Activated naive CD4-positive, alpha-beta T cell treated with Interleukin-2 at 50 U/mL for 16 hours (primary cell): ENCODE measurements at places on chromosomes 6 and 20.

GRCh38 chr6:2020909-2021308, 224.5 kb downstream of the GMDS start:
- DNase-seq = no peak

DNA sequence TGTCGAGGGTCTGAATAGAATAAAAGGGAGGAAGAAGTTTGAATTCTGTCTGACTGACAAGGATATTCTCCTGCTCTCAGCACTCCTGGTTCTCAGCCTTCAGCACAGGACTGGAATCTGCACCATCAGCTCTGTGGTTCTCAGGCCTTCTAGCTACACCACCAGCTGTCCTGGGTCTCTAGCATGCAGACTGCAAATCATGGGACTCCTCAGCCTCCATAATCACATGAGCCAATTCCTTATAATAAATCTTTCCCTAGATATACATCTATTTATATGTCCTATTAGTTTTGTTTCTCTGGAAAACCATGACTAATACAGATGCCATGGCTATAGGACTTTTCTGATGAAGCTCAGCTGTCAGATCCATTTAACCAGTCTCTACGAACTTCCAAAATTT, 132.8 kb upstream of the ECI2 start:
- DNase-seq = no peak

DNA sequence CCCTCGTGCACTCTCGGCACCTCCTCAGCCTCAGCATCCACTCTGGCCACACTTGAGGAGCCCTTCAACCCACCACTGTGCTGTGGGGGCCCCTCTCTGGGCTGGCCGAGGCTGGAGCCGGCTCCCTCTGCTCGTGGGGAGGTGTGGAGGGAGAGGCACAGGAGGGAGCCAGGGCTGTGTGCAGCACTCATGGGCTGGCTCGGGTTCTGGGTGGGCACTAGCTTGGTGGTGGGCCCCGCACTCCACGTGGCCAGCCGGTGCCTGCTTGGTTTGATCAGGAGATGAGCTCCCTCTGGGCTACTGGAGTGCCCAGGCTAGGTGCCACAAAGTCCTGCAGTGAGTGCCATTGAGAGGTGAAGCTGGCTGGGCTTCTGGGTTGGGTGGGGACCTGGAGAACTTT, 949.4 kb upstream of the GJE1 start:
- no peak for DNase-seq

GRCh38 chr6:26295691-26296555, 69.1 kb upstream of the BTN3A2 start:
- DNase-seq = no peak

DNA sequence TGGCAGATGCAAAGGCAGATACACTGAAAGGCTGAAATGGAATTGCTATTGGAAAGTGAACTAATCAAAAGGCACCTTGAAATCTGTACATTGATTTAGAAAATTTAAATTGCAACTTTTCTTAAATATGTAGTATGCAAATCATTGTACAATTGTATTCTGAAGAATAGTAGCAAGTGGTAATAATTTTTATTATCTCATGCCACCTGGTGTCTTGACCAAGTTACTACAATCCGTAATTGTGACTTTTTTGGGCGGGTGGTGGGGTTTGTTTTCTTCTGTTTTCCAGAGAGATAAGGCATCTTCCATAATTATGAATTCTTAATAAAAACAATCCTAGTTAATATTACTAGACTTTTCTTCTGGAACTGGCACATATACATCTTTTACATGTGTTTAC, 12.5 kb upstream of the BCKDHB start:
- peak; percentile 3 for DNase-seq

GRCh38 chr20:63529180-63529860, 7.9 kb downstream of the PTK6 start:
- DNase-seq = no peak

DNA sequence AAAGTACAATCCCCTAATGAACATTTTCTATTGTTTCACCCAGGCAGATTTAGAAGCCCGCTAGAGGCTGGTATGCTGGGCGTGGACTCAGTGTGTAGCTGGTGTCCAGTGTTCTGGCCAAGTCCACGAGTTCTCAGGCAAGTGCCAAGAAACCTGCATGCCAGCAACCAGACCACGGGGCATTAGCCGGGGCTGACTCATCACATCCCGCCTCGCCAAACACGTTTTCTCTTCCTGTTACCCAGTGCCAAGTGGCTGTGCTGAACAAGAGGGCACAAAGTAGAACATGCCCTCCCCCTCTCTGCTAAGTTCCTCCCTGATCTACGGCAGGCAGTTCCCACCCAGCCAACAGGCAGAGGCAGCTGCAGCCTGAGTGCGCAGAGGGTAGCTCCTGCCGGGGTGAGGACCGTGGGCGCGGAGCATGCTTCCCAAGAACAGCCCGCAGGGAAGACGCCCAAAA, 29.6 kb downstream of the RAMACL start:
- no peak for DNase-seq

DNA sequence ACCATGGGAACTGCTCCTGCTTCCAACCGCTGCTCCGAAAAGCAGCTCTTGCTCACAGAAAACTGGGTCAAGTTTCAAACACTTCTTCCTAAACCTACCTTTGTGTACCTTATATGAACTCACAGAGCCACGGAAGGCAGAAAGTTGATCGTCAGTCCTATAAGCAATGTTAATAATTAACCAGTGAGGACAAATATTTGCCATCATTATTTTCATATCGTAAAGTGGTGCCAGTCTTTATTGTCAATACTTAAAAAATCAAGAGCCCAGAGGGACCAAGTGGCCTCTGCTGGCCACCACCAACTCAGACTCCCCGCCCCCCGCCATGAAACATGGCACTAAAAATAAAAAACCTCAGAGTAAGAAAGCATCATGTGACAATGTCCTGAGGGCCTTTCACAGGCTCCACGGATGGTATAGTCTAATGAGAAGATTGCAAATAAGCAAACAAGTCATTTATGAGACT, 9.1 kb upstream of the PBOV1 start:
- no peak for DNase-seq

GRCh38 chr6:42507901-42508300, 55.9 kb upstream of the UBR2 start:
- no peak for DNase-seq

DNA sequence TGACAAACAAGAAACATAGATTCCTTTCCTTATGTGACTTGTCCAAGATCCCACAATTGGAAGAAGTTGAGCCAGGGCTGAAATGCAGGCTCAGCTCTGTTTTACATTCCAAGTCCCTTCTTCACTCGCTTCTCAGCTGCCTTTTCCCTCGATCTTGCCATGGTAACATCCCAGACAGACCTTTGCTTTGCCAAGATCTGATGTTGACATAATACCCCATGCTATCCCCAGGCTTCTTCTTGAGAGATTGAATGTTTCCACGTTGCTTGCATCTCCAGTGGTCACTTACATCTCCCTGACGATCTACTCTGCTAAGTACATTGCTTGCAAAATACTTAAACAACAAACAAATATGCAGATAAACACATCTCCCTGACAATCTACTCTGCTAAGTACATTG, 63.5 kb downstream of the TBXT start:
- no peak for DNase-seq

DNA sequence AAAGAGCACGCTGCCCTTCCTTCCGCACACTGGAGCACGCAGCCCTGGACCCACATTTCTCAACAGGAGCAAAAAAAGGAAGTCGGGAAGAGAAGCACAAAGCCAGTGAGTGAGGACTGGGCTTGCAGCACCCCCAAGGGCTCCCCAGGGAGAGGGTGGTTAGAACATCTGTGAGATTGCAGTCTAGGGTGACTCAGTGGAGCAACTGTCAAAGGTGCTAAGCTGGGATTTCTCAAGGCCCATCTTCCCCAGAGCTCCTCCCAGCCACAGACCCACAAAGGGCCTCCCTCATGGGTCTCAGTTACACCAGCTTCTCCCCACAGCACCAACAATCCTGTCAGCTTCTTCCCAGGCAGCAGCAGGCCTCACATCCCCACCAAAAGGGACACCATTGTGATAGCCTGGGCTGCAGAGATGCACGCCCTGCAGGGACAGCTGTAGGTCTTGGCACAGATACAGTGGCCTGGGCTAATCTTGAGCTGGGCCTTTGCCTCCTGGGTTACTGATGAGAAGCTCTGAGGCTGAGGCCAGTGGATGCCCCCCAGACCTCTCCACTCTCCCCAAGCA, 39.6 kb upstream of the CD93 start:
- DNase-seq = no peak

- no peak for DNase-seq
Measured at GRCh38 chr6:131917318-131917717, 33.9 kb downstream of the CCN2 start.
